ENCODE measurements at places on chromosomes 2 and 18. TPM values are rescaled to one million over a fixed set of nuclear protein-coding genes. Genes with fewer than 3 reads are reported as not detected.

The SMAD7 gene
- total RNA-seq, result 40.1 TPM

The SERPINB10 gene
- total RNA-seq, result not detected

The POTEC gene
- under 0.01 TPM for total RNA-seq

The ZNF385B gene
- not detected for total RNA-seq

The PRR30 gene
- not detected for total RNA-seq

The ATP6V1C2 gene
- total RNA-seq, result under 0.01 TPM

The TANC1 gene
- total RNA-seq, result 24.8 TPM

The UGT1A8 gene
- not detected for total RNA-seq

The CYP27C1 gene
- not detected for total RNA-seq

The SLC38A11 gene
- 0.28 TPM for total RNA-seq

The APCDD1 gene
- total RNA-seq, result 0.19 TPM

The RPIA gene
- 7.5 TPM for total RNA-seq

The CRIM1 gene
- total RNA-seq, result 660 TPM

The SPP2 gene
- not detected for total RNA-seq

The IL1F10 gene
- not detected for total RNA-seq

The PLEK gene
- total RNA-seq, result under 0.01 TPM

The MAP3K19 gene
- total RNA-seq, result not detected

The EVX2 gene
- not detected for total RNA-seq

The GDF7 gene
- 0.28 TPM for total RNA-seq

The FABP1 gene
- not detected for total RNA-seq

The RAX gene
- total RNA-seq, result not detected

The NXPH2 gene
- 0.28 TPM for total RNA-seq

The HRH4 gene
- under 0.01 TPM for total RNA-seq

The TSN gene
- total RNA-seq, result 54.7 TPM

The SCN9A gene
- 22.0 TPM for total RNA-seq

The SAG gene
- total RNA-seq, result not detected

The EGR4 gene
- total RNA-seq, result not detected

The STPG4 gene
- under 0.01 TPM for total RNA-seq

The ZRANB3 gene
- total RNA-seq, result 12.7 TPM

The SCN1A gene
- 0.19 TPM for total RNA-seq

The PRKRA gene
- 38.7 TPM for total RNA-seq

The RAPH1 gene
- total RNA-seq, result 14.2 TPM

The REG3A gene
- total RNA-seq, result not detected

The ACMSD gene
- 0.28 TPM for total RNA-seq

The MYO1B gene
- total RNA-seq, result 418 TPM

The CASP10 gene
- total RNA-seq, result 8.2 TPM

The GYPC gene
- total RNA-seq, result 63.7 TPM

The ANTXR1 gene
- 45.2 TPM for total RNA-seq

The KATNAL2 gene
- total RNA-seq, result 0.96 TPM

The STK39 gene
- 17.2 TPM for total RNA-seq

The LANCL1 gene
- total RNA-seq, result 58.9 TPM

The CPLX4 gene
- not detected for total RNA-seq

The POTEJ gene
- not detected for total RNA-seq

The TMEM169 gene
- 0.28 TPM for total RNA-seq

The OTOS gene
- total RNA-seq, result not detected

The TACR1 gene
- 0.56 TPM for total RNA-seq

The SLC9A4 gene
- total RNA-seq, result not detected

The IL18R1 gene
- 0.96 TPM for total RNA-seq

The FAM124B gene
- 0.38 TPM for total RNA-seq

All from regular cardiac myocyte (primary cell).